Inflammatory macrophage (primary cell): ENCODE measurements at places on chromosomes 16 and 17.

GRCh38 chr17:61770752-61771533 lies 92.4 kb downstream of the BRIP1 start:
- no peak for DNase-seq

GRCh38 chr17:72236980-72237633 lies 116.3 kb downstream of the SOX9 start:
- DNase-seq: no peak

- DNase-seq: no peak
Observed at GRCh38 chr16:2066139-2066538, 18.4 kb downstream of the TSC2 start.

DNA sequence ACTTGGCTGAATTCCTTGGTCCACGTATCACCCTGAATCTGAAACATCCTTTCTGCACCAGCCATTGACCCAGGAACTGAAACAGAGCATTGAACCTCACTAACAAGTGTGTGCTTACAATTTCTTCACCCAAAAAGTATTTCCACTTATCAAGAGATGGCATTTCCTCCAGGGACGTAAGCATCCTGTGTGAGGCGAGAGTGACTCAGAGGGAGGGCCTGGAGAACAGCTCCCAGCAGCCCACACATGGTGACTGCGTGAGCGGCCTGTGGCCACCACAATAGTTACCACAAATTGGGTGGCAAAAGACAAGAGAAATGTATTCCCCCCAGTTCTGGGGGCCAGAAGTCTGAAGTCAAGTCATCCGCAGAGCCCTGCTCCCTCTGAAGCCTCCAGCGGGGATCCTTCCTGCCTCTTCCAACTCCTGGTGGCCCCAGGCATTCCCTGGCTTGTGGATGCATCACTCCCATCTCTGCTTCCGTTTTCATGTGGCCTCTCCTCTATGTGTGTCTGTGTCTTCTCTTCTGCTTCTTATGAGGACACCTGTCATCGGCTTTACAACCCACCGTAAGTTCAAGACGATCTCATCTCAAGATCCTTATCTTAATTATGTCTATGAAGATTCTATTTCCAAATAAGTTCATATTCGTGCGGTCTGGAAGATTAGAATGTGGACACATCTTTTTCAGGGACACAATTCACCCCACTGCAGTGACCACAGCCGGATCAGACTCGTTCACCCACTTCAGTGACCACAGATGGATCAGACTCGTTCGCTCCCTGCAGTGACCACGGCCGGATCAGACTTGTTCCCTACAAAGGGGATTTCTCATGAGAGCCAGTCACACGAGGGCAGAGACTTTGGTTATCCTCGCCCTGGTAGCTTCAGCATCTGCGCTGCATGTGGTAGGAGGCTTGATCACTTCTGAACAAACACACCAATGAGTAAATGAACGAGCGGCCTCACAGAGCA lies 122.6 kb upstream of the FOXF1 start:
- peak; percentile 56 for DNase-seq

GRCh38 chr16:77059446-77059845 lies 131.5 kb upstream of the MON1B start:
- DNase-seq: no peak

- no peak for DNase-seq
Observed at GRCh38 chr16:14600164-14600563, 29.9 kb downstream of the PARN start.
